ENCODE measurements at places on chromosomes 1 and 21.

GRCh38 chr1:100835866-100836842 is 58.5 kb downstream of the EXTL2 start:
- DNase-seq: no peak

GRCh38 chr1:180536821-180537372 is 21.9 kb upstream of the OVAAL start:
- DNase-seq: no peak

GRCh38 chr1:109391626-109392025 is 6.1 kb downstream of the SORT1 start:
- DNase-seq: no peak

GRCh38 chr21:36710729-36711048 is 11.8 kb downstream of the SIM2 start:
- DNase-seq: no peak
